ENCODE measurements at places on chromosomes 6 and 20.

- peak; percentile 64 for DNase-seq
Observed at GRCh38 chr6:72322771-72323170, 299.1 kb upstream of the KCNQ5 start.

- DNase-seq, result peak; percentile 85
Observed at GRCh38 chr20:1266167-1266973, at the start of gene SNPH. Gene SNPH, plus strand, starts transcription at chr20:1266294. Its CDS starts 29,946 bp downstream, at chr20:1296240.

GRCh38 chr20:62557999-62558408 is 82.2 kb upstream of the GATA5 start:
- DNase-seq, result no peak

DNA sequence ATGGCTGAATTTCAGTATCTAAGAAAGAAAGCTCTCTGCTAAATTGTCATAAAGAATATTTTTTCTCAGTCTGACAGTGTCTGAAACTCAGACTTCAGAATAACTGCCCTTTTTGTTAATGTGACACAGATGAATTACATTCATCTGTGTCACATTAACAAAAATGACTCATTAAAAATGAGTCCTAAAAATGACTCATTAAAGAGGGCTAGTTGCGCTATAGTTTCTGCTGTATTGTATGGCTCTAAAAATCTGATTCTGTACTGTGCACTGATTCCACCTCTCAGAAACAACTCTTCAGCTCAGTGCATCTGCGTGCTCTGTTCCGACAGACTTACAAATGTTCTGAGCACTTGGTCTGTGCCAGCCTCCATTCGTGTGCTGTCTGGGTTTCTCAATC is 15.0 kb downstream of the RNF114 start:
- DNase-seq, result no peak

DNA sequence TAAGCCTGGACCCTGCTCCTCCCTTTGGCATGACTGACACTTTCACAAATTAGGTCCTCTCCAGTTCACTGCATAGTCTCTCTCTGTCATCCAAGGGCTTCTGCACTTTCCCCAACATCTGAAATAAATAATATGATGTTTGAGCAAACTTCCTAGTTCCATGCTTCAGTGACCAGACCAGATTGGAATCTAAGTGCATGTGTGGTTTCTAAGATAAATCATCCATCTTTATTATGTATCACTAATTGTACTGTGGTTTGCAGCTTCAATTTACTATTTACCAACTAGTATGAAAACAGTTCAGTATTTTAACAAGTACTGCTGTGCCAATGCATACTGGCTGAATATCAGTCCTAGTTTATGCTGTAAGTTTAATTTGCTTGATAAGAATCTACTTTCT is 18.7 kb downstream of the SESN1 start:
- DNase-seq, result no peak

DNA sequence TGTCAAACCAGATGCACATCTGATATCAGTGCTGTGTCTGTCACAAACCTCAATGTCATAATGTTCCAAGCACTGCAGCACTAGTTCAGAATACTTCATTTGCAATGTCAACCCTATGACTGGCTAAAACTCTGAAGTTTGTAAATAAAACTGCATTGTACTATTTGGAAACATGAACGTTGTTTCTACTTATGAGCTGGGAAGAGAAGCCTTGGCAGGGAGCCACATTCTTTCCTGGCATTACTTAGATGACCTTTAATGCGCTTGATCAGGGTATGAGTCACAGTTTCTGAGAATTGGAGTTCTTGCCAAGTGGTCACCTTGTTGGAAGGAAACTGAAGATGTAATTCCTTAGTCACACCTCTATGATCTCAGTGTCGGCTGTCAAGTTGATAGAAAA is 664.8 kb upstream of the MMS22L start:
- peak; percentile 22 for DNase-seq

GRCh38 chr6:110619275-110619908 is 143.0 kb upstream of the SLC22A16 start:
- DNase-seq, result peak; percentile 21

DNA sequence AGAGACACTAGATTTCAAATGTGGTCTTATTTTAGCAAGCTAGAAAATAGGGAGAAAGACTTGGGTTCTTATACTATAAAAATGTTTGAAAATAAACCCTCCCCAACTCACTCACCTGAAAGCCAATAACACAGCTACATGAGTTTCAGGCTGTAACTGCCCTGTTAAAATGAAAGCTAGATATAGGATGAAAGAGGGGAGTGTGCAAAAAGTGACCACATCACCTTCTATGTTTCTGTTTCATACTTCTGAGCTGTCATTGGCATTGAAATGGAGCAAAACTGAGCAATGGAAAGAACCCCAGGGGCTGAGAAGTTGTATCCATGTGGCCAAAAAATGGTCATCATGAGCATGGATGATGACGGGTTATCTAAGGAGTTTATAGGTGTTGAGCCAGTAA is 148.1 kb upstream of the TENT5A start:
- DNase-seq, result no peak

DNA sequence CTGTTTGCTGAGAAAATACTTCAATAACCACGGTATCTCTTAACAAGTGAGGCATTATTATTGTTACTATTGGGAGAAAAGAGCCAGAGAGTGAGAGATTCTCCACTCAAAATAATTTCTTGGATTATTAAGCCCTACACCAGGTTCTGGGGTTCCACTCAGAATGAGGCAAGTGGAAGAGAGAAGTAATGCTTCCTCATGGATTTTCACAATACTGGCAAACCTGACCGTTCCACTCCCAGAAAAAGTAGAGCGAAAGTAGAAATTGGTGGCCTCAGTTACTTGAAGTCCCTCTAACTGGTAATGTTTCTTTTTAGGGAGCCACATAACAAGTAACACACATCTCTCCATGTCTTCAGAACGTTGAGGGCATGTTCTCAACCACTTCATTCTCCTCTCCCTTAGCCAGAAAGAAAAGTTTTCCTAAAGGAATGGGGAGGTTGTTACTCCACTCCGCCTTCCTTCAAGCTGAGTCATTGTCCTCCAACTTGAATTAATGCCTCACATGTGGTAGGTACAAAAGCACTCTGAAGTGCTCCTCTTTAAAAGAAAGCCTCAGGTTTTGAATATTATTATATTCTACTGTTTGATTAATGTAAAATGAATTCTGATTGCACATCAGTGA is 1.9 kb downstream of the BAG2 start:
- DNase-seq, result peak; percentile 63

GRCh38 chr20:44967207-44967807 is 995 bp downstream of the STK4 start:
- peak; percentile 44 for DNase-seq

GRCh38 chr6:7727946-7728854 is 2.3 kb downstream of the BMP6 start:
- peak; percentile 33 for DNase-seq

DNA sequence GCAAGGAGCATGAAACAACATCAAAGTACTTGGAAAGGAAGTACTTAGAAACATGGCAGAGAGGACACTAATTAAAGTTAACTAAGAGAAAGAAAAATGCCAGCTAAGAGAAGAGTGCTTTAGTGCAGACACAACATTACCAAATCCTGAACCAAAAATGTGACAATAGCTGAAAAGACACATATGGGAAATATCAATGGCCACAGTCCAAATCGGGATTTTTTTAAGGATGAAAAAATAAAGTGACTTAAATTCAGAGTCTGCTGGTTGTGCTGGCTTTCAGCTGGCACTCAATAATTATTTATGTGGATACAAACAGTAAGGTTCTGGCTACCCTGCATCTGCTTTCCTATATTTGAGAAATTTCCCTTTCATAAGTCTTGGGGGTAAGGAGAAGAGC is 12.6 kb upstream of the DST start:
- DNase-seq, result no peak

DNA sequence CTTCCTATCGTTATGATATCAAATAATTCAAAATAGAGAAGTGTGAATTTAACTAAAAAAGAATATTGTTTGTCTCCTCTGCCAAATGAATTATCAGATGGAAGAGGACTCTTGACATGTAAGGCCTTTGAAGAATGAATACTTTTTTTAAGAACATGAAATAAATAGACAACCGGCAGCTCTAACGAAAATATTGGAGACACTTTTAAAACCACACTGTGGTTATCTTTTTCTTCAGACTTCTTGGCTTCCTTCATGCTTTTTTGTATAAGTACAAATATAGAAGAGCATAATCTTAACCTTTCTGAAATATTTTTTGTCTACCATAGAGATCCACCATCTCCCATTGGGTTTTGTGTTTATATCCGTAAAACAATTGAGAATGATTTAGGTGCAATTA is 115.2 kb upstream of the SCGN start:
- DNase-seq, result no peak

DNA sequence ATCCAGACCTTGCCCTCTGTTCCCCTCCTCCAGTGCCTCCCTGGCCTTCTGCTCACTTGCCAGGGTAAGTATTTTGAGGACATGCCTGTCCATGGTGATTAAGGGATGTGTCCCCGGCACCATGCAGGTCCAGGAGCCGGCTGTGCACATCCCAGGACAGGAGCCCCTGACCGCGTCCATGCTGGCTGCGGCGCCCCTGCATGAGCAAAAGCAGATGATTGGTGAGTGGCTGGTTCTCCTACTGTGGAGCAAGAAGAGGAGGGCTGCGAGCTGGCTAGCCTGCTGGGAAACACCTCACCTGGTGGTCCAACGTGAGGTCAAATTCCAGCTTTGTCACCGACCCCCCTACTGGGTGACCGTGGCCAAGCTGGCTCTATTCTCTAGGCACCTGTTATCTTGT is 23.7 kb downstream of the TOMM34 start:
- DNase-seq, result no peak

DNA sequence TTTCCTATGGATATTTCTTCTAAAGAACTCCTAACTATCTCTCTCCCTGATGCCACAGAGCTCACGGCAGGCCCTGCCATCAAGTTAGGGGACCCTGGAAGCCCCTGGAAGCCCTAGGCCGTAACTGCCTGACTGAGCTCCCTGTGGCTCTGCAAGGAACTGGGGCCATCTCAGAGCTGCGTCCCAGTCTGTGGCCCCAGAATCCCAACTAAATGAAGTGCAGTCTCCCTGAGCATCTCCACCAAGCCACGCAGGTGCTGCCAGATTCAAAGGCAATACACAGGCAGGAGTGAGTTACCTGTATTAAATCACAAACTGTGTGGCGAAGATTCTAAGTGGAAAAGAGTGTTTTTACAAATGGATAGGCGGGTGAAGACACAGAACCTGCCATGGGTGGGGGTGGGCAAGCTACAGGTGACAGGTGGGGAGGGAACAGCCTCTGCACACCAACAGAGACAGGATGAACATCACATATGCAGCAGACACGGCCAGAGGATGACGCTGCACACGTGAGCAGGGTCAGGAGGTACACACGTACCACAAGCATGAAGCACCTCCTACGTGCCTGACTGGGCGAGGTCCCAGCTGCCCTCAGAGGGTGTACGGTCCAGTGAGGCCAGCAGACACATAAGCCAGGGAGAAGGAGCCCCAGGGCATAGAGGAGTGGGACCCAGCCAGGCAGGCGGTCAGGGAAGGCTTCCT is 358.5 kb downstream of the ZFAND3 start:
- DNase-seq, result no peak

DNA sequence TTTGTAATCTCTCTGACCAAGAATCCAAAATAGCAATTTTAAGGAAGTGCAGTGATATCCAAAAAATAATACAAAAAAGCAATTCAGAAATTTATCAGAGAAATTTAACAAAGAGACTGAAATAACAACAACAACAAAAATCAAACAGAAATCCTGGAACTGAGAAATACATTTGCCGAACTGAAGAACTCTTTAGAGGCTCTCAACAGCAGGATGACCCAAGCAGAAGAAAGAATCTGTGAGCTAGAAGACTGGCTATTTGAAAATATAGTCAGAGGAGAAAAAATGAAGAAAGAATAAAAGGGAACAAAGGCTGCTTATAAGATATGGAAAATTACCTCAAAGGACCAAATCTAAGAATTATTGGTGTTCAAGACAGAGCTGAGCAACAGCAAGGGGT is 22.6 kb downstream of the GABRR1 start:
- DNase-seq, result no peak

GRCh38 chr6:17905611-17906592 is 81.5 kb downstream of the KIF13A start:
- no peak for DNase-seq

GRCh38 chr6:146422789-146423375 is 120.8 kb upstream of the RAB32 start:
- DNase-seq, result no peak

DNA sequence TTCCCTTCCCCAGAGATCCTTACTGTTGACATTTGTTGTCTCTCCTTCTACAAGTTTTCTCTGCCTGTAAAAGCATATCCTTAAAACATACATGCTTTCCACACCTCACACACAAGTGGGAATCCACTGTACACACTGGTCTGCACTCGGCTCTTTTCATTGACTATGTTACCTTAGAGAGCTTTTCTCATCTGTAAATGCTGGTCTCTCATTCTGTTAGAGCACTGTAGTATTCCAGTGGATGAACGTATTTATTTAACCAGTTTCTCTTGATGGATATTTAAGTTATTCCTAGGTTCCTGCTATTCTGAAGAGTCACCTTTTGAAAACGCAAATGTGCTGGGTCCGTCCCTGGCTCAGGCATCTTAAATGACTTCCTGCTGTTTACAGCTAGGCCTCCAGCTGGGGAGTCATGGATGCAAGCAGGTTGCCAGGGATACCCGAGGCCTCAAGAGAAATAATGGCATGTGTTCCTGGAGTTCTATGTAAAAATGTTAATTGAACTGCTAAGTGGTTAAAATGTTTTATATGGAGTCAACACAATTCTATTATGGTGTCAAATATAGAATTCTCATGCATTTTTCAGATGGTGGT is 61.1 kb upstream of the TGM3 start:
- DNase-seq, result peak; percentile 64

DNA sequence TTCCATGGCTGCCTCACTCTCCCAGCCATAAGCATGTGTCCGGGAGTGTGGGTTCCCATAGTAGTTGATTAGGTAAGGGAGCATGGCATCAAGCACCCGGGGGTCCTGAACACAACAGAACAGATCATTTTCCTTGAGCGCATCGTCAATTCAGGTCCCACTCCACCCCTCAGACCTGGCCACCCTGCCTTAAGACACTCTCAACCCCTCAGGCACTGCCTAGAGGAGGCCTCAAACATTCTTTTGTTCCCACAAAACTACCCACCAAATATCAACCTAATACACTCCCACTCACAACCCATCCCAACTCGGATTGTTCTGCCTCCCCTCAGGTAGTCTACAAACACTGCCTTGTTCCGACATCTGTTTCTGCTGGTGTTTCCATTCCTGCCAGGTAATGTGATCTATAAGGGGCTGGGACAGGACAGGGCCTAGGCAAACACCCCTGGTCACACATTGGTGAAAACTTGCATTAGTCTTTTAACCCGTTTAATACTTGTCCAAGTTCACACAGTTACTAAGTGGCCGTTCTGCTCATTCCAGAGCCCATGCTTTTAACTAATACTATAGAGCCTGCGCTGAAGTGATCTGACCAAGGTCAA is 1.4 kb downstream of the NFS1 start:
- no peak for DNase-seq

GRCh38 chr6:108119769-108120141 is 45.2 kb upstream of the OSTM1 start:
- no peak for DNase-seq

All from muscle of leg (tissue), 16 donors.